G401 (cell line): ENCODE measurements at places on chromosomes 1 and 21. TPM values are rescaled to one million over a fixed set of nuclear protein-coding genes. Genes with fewer than 3 reads are reported as not detected.

- DNase-seq = no peak
Observed at GRCh38 chr1:22747021-22747734, 36.5 kb downstream of the EPHB2 start.

GRCh38 chr1:210568631-210569030 is 239.9 kb downstream of the HHAT start:
- DNase-seq = no peak

- DNase-seq = peak; percentile 85
Observed at GRCh38 chr1:245160288-245160687, 5.5 kb downstream of the KIF26B start.

DNA sequence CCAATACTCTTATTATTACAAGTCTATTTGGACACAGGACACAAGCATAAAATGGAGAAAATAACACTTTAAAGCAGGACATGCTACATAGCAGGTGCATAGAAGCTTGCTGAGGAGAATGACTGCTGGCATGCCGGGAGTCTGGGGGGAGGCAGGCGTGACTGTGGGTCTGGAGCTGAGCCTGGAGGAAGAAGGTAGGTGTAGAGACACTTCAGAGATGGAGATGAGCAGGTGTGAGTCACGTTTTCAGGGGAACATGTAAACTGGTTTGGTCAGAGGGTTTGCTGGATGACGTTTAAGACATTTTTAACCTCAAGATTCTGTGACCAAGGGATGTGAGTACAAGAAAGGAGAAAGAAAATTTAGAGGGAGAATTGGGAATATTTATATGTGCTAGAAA is 24.5 kb downstream of the OSCP1 start:
- no peak for DNase-seq

Gene SPATA45
- not detected in 2 replicates for total RNA-seq

GRCh38 chr1:232018231-232019025 is 391.8 kb downstream of the DISC1 start:
- no peak for DNase-seq

GRCh38 chr1:240244968-240245628 is 153.4 kb downstream of the FMN2 start:
- no peak for DNase-seq

Gene CFAP45
- not detected in 2 replicates for total RNA-seq

DNA sequence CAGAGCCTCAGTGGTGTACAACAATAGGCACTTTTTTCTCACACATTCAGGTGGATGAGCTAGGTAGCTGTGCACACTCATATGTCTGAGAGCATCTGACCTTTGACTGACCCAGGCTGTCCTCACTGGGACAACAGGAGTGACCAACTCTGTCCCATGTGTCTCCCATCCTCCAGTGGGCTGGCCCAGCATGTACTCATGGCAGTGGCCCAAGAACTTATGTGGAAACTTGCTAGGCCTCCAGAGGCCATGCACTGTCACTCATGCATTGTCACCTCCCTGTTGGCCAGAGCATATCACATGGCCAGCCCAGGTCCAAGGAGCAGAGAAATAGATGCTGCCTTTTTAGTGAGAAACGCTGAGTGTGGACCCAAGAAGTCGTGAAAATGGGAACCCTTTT is 158.8 kb downstream of the IGSF21 start:
- no peak for DNase-seq

DNA sequence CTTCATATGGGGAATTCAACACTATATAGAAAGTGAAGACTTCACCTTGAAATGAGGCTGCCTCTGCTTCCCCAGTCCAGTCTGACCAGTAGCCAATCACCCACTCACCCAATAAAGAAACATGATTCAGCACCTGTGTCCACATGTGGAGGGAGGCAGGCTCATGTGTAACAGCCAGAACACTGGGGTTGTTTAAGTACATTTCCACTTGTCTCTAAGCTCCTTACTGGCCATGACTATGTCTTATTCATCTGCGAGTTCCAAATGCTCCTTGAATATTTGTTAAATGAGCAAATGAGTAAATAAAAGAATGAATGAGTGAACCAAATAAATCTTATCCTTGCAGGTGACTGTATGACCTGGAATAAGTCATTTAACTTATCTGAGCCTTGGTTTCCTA is 100.1 kb downstream of the BRINP2 start:
- DNase-seq = no peak

Gene HCN3
- total RNA-seq = 1.1 and 3.3 TPM in 2 replicates

DNA sequence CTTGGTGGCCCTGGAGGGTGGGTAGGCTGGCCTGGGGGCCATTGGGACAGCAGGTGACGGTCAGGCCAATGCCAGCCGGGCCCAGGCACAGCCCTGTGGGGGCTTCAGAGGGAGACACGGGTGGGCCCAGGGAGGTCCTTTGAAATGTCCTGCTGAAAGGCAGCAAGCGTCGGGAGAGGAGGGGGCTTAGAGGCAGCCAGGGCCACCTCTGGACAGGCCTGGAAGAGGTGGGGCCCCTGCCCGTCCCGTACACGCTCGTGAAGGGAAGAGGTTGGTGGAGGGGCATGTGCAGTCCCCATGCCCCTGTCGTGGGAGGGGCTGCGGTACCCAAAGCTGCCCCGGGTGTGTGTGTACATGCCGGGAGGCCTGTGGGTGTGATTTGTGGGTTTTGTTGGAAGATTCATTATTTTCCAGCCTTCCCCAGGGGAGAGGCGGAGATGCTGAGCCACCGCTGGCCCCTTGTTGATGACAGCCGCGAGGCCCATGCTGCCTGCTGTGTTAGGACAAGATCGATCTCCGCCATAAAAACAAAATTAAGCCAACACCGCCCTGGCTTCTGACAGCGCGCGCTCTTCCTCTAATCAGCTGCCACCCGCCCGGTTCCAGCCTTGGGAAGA is 3.4 kb upstream of the PLCH2 start:
- DNase-seq = no peak

- no peak for DNase-seq
Observed at GRCh38 chr1:157659576-157660247, 40.9 kb downstream of the FCRL3 start.

DNA sequence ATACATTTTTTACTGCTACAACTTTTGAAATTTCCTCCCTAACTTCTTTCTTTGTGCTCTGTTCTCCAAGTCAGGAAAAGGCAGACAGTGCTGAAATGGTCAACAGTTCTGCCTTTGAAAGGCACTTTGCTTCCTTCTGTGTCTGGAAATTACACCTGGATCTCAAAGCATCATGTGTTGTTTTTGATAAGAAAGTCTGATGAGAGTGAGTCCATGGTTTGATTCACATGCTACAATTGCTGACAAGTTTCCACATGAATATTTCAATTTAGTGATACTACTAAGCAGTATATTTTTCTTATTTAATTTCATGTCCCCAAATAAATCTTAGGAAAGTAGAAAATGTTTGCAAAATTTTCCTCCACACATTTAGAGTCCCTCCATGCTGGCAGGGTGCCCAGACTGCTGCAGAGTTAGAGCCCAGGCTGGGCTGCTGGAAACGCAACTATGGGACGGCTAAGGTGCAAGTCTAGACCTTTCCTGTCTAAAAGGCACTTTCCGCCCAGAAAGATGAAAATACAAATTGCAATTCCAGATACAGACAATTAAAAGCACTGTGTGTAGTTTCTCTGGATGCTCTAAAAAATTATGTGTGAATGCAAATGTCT is 96.6 kb upstream of the RUNX1 start:
- DNase-seq = no peak

DNA sequence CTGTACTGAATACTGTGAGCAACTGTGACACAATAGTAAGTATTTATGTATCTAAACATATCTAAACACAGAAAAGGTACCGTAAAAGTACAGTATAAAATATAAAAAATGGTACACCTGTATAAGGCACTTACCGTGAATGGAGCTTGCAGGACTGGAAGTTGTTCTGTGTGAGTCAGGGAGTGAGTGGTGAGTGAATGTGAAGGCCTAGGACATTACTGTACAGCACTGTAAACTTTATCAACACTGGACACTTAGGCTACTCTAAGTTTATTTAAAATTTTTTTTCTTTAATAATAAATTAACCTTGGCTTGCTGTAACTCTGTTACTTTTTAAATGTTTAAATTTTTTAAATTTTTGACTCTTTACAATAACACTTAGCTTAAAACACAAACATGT is 24.5 kb upstream of the SHCBP1L start:
- no peak for DNase-seq

- DNase-seq = no peak
Observed at GRCh38 chr1:1031659-1032235, 11.8 kb downstream of the AGRN start.

GRCh38 chr1:56868761-56869160 is 14.2 kb downstream of the C8A start:
- no peak for DNase-seq

DNA sequence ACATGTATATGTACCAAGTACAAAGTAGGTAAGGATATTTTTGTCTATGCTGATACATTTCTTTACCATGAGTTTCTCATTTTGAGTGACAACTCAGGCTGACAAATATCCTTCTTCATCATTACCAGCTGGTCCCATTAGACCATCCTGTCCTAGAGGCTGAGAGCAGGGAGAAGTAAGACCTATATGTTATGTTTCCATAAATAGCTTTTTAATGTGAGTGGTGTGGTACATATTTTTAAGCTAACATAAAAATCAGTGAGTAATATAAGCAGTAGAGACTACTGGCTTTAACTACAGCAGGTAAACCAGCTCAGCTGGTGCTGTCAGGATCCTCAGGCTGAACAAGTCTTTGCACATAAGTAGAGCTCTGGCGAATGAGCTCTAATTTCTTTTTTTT is 62.4 kb downstream of the CLEC20A start:
- no peak for DNase-seq

DNA sequence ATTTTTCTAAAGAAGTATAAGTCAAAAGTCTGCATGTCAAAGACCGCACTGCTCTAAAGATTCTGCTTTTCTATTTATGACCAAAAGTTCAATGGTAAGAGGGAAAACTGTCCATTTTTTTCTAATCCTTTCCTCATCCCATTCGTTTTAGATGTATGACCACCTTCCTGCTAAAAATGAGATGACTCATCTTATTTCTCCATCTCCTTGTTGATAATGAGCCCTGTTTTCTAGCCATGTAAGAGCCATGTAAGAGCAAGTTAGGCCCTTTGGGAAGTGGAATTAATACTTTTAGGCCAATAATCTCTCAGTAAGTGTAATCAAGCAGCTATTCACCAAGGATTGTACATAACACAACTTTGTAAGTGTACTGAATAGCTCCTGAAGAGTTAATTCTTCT is 475.6 kb upstream of the B3GALT2 start:
- DNase-seq = no peak

- no peak for DNase-seq
Observed at GRCh38 chr1:97893844-97894243, 27.0 kb downstream of the DPYD start.

DNA sequence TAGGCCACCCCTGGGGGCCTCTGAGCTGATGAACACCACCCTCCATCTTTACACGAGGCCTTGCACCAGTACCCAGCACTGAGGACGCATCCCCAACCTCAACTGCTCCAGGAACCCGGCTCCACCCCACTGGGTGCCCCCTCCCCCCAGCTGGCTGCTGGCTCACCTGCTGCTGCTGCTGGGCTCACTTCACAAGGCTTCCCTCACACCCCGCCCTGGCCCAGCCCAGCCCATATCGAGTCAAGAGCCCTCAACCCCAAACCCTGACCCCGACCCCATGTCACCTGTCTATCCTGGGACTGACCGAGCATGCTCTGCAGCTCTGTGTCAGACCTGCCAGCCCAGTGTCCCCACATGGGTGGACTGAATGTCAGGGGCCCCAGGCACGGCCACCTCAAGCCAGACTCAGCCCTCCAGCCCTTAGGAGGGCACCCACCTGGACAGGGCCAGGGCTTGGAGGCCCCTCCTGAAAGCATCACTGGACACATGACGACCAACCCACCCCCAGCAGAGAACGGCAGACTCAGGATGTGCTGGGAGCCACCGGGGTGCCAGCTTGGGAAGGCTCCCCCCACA is 21.4 kb downstream of the WNT9A start:
- DNase-seq = no peak

DNA sequence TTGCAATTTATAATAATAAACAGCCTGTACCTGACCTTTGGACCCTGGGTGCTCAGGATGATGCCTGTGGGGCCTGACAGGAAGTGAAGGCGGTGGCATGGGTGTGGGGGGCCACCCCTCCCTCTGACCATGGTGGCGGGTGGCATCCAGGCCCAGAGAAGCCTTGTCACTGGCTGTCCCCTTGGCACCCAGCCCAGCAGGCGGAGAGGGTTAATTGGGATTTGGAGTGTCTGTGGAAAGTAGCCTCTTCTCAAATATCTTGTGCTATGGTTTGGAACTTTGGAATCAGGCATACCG is 20.5 kb downstream of the SOX13 start:
- no peak for DNase-seq

DNA sequence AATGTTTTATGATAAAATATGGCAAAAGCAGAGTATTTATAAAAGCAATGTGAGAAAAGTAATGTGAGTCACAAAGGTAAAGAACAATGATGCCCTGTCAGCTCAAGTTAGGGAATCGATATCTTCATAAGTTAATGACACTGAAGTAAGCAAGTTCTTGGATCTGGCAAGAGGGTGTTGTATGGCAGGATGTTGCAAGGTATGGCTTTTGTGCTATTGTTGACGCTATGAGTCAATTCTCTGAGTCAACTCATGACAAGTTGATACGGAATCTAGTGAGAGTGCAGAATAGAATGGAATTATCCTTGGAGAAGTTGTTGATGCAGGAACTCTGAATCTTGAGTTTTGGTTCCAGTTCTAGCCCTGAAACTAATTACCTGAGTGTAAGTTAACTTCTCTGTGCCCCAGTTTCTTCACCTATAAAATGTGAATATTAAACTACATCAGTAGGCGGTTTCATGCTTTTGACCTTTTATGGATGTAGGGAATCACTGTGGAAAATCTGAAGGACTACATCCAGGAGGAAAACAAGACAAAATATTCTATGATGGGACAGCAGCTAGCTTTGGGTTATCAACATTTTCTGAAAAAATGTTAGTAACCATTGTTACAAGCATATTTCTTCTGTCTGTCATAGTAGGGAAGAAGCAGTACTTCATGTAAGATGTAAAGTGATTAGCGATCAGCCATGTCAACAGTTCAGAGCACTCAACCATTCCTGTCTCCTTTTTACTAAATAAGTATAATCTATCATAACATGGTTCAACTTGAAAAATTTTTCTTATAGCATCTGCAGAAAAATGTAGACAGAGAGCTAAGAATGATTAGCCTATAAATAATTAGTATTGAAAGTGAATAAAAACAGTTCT is 96.9 kb downstream of the ATP6V1G3 start:
- DNase-seq = no peak

Gene HTR6
- total RNA-seq = 0.14 and 0.62 TPM in 2 replicates

DNA sequence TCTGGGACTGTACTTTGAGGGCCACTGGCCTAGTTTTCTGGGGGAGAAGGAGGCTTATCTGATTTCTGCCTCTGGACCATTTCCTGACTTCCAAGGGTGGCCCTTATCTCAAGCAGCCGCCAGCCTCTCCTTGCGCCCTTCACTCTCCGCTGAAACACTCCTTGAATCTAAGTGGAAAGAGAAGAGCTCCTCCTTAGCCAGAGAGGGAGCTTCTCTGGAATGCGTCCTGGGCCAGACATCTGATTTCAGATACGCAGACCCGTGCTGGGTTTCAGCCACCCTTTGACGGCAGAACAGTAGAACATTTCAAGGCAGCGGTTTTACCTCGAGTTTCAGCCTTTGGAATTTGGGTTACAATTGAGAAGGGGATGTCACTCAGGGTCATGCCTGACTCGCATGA is 308.0 kb downstream of the CAMTA1 start:
- no peak for DNase-seq

Gene COL9A2
- total RNA-seq = 4.0 and 6.4 TPM in 2 replicates
